ENCODE measurements at places on chromosomes 4 and X.
A peak's percentile ranks its signal among the peaks of the same experiment; 100 is the strongest.

DNA sequence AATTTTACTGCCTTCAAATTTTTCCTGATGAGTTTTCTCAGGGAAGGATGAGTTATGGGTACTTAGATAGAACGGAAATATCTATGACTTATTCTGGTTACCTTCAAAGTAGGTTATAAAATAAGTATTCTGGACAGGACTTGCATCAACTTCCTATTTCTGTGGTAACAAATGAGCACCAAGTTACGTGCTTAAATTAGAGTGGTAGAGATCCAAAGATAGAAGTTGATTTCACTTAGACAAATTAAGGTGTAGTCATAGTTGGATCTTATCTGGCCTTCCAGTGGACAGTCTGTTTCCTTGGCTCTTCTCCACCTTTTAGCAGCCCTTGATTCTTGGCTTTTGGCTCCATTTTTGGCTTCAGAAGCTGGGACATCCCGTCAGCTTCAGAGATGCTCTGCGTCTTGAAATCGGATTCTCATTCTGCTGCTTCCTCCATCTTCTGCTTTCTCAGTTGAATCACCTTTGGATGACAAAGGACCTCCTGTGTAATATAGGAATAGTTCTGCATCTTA lies 109.9 kb downstream of the ZNF518B start:
- no peak for DNase-seq

- DNase-seq, result no peak
Measured at GRCh38 chr4:15902746-15903145, 35.8 kb downstream of the FGFBP1 start.

- DNase-seq, result no peak
Measured at GRCh38 chrX:137245183-137245582, 211.4 kb upstream of the GPR101 start.

- no peak for DNase-seq
Measured at GRCh38 chrX:136310411-136310810, 9.6 kb downstream of the ADGRG4 start.

DNA sequence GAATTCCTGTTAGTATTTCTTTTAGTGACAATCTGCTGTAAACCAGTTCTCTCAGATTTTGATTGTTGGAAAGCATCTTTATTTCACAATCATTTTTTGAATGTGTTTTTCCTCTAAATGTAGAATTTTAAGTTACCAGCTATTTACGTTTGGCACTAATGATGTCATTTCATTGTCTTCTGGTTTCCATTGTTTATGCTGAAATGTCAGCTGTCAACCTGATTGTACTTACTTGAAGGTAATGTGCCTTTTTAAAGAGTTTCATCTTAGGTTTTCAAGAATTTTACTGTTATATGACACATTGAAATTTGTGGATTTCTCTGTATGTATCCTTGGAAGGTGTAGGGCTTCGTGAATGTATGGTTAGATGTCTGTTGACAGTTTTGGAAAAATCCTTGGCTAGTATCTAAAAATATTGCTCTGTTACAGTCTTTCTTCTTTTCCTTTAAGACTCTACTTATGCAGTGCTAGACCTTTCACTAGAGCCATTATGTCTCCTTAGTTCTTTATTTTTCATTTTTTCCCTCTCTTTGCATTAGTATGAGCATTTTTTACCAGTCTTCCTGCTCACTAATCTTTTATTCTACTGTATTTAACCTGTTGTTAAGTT lies 30.4 kb downstream of the SMAD1 start:
- DNase-seq, result no peak

- no peak for DNase-seq
Measured at GRCh38 chr4:158934996-158935669, 166.3 kb downstream of the FNIP2 start.

GRCh38 chr4:82681754-82682153 lies 116.8 kb downstream of the SCD5 start:
- DNase-seq, result no peak

GRCh38 chr4:12672303-12672702 lies 811.8 kb downstream of the RAB28 start:
- no peak for DNase-seq

- no peak for DNase-seq
Measured at GRCh38 chrX:71105628-71106027, 912 bp downstream of the CXorf65 start.

GRCh38 chr4:185904381-185904780 lies 92.4 kb upstream of the SORBS2 start:
- DNase-seq, result no peak

- DNase-seq, result no peak
Measured at GRCh38 chr4:161540265-161540664, 623.5 kb downstream of the FSTL5 start.

- no peak for DNase-seq
Measured at GRCh38 chr4:185016946-185017758, 1.1 kb upstream of the HELT start.

DNA sequence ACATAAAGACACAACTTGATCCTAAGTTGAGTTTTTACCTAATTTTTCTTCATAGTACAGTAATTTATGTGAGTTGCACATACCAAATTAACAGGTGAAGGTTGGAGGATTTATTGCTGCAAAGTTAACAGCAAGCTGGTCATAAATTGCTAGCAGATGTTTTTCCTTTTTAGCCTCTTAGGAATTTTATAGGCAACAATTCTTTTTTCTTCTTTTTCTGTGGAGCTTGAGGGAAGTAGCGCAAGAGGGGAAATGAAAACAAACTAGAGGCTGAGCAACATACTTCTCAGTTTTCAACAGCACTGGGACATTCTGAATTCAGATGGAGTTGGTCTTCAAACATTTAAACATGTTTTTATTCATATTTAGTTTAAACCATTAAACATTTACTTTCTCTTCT lies 63.7 kb upstream of the TLR2 start:
- DNase-seq, result peak; percentile 14

- no peak for DNase-seq
Measured at GRCh38 chr4:117777721-117778120, 256.6 kb upstream of the NDST3 start.

DNA sequence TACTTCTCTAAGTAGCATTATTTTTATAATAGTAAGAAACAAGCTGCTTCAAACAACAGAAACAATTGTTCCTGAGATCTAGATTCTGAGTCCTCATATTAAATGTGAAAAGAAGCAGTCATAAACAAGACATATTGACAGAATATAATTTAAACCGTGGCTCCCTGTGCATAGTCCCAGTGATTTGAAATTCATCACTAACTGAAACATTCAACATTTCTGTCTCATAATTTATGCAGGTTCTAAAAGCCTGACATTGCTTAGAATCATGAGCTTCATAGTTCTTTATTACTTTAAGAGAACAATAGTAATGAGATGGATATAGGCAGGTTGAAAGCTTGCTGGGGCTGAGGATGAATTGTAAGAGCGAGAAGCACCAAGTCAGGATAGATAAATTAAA lies 375.5 kb upstream of the MAGEB18 start:
- no peak for DNase-seq

DNA sequence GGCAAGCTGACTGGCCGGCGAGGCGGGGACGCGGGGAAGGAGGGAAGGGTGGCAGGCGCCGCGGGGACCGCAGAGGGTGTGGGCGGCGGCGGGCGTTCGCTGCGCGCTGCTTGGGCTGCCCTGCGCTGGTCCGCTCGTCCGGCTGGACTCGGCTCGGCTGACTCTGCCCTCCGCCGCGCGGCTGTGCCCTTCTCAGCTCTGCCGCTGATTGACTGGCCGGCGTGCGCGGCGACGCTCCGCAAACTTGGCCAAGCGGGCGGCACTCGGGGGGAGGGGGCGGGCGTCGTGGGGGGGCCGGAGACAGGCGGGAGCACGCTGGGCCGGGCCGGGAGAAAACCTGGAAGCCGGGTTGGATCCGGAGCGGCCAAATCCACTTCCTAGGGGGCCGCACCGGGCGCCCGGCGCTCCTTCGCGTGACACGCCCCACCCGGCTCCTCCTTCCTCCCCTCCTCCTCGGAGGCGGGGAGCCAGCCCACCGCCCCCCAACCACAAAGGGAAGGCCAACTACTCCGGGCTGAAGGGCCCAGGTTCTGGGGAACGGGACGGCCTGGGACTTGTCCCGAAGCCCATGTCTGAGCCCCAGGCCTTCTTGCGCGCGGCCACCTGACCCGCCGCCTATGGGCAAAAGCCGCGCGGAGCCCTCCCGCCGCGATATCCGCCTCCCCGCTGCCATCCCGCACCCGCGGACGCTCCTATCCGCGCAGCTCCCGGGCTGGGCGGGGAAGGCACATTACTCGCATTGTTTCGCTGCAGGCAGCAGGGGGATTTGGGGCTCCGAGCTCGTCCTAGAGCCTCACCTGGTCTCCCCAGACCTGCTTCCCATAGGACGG lies at the start of gene GPC4:
Gene GPC4 (minus strand): TSS at position 214 of the 830 bp plus-strand sequence. CDS start 524 bp downstream, outside the sequence.
- DNase-seq, result peak; percentile 14

DNA sequence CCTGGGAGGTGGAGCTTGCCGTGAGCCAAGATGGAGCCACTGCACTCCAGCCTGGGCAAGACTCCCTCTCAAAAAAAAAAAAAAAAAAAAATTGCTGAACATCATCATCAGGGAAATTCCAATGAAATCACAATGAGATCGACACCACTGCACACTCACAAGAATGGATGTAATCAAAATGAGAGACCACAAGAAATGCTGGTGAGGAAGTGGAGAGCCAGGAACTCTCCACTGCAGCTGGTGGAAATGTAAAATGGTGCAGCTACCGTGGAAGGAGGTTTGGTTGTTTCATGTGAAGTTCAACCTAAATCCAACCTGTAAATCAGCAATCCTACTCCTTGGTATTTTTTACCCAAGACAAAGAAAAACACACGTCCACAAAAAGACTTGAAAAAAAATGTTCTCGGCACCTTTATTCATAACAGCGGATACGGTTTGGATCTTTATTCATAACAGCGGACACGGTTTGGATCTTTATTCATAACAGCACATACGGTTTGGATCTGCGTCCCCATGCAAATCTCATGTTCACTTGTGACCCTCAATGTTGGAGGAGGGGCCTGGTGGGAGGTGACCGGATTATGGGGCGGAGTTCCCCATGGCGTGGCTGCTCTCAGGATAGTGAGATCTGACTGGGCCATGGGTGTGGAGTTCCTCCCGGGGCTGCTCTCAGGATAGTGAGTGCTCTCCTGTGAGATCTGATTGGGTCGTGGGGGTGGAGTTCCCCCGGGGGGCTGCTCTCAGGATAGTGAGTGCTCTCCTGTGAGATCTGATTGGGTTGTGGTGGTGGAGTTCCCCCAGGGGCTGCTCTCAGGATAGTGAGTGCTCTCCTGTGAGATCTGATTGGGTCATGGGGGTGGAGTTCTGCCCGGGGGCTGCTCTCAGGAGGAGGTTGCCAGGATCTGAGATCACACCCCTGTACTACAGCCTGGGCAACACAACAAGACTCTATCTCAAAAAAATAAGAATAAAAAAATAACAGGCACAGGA lies 7.7 kb downstream of the GAK start:
- DNase-seq, result no peak

DNA sequence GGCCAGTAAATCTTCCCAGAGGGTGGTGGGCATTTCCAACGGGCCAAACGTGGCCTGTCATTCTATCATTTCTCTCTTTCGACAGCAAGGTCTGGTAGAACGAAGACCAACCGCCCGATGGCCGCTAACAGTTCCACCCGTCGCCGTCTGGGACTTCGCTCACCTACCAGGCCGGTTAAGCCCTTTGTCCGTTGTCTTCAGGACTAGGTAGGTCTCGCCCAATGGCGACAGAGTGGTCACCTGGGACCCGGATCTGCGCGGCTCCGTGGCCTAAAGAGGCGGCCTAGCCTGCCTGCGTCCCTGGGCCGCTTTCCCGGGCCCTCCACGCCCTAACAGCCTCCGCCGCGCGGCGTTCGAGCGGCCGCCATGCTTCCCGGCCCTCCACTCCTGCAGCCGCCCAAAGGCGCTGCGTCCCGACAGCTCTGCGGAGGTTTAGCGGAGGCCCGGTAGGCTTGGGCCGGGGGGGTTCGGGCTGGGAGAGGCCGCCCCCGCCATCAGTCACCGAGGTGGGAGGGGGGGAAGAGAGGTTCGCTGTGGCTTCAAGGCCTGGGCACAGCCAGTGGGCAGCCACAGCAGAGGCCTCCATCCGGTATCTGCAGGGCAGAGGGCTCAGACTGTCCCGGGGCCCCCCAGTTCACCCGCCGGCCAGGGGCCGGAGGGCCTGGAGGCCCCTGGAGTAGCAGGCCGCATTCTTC lies 194.0 kb upstream of the BRWD3 start:
- no peak for DNase-seq

GRCh38 chr4:26410385-26411293 lies 79.6 kb downstream of the CCKAR start:
- peak; percentile 51 for DNase-seq

- no peak for DNase-seq
Measured at GRCh38 chr4:164765833-164766232, 11.9 kb downstream of the SMIM31 start.

DNA sequence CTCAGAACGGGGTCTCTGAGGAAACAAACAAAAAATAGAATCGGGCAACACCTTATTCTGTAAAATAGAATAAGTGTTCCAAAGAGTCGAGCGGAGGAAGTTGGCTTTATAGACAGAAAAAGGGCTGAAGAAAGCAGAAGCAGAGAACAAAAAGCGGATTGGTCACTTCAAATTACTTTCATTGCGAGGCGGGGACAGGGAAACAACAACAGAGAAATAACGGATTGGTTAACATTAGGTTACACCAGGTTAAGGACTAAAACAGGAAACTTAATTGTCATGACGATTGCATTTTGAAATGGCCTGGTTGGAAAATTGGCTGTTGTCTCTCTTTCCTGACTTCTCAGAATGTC lies 433 bp upstream of the COQ2 start:
- peak; percentile 49 for DNase-seq

DNA sequence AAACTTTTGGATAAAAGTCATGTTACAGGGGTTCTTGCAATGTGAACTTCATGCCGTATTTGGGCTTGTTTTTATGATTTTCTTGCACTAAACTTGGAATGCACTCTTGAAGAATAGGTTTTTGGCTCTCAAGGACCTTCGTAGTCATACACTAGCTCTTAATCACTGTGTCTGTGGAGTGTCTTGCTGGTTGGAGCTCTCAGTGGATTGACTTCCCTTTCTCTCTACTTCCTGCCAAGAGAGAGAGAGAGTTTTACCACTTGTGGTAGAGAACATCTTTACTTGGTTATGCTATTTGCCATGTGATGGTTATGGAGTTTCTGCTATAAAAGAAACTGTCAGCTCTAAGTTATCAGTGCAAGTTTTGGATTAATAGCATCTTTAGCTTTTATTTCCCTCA lies 112.4 kb downstream of the BMPR1B start:
- DNase-seq, result no peak

GRCh38 chr4:123446865-123447474 lies 50.4 kb downstream of the SPRY1 start:
- DNase-seq, result no peak

DNA sequence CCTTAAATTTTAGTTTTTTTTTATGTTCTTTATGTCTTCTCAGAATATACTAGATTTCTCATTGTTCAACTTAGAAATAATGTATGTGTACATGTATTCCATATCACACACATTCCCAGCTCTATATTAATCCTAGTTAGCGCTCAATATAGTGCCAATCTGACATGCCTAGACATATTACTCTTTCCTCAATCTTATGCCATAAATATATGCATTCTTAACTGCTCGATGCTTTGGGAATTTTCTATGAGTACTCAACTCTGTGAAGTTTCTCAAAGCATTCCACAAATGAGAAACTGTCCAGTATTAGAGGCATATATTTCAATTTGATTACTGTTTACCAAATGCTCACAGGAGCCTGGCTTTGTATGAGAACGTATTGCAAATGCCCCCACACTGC lies 231.2 kb upstream of the VEGFC start:
- no peak for DNase-seq

- no peak for DNase-seq
Measured at GRCh38 chr4:3689006-3689405, 77.2 kb upstream of the ADRA2C start.

Measured in fibroblast of the conjunctiva (primary cell).